Right ventricle myocardium inferior (tissue), 1 donor: ENCODE measurements at places on chromosomes 5 and 9. TPM values are rescaled to one million over a fixed set of nuclear protein-coding genes. Genes with fewer than 3 reads are reported as not detected.

Gene SPINK7
- not detected for total RNA-seq

Gene FOXD4L4
- not detected for total RNA-seq

Gene LHX2
- not detected for total RNA-seq

Gene RLN2
- not detected for total RNA-seq

Gene SLC36A3
- not detected for total RNA-seq

Gene NUDT2
- 19.7 TPM for total RNA-seq

Gene SLC25A2
- total RNA-seq, result not detected

Gene PPP2R2B
- total RNA-seq, result 0.43 TPM

Gene IL13
- total RNA-seq, result not detected

Gene ADAMTS13
- total RNA-seq, result 3.6 TPM

Gene ZDHHC11
- 38.0 TPM for total RNA-seq

Gene ANKRD18A
- total RNA-seq, result 2.9 TPM

Gene OR1Q1
- total RNA-seq, result not detected

Gene OR1L1
- total RNA-seq, result not detected

Gene SLC6A3
- not detected for total RNA-seq

Gene WDR36
- 14.6 TPM for total RNA-seq

Gene MARCOL
- not detected for total RNA-seq

Gene ZNF484
- total RNA-seq, result 4.3 TPM

Gene SLC6A7
- total RNA-seq, result not detected

Gene RFK
- 23.9 TPM for total RNA-seq

Gene SLC9A3
- total RNA-seq, result 1.1 TPM

Gene RLN1
- 0.43 TPM for total RNA-seq

Gene LEAP2
- total RNA-seq, result 1.1 TPM

Gene PTGES
- total RNA-seq, result 4.8 TPM

Gene JAKMIP2
- 0.16 TPM for total RNA-seq

Gene MEIKIN
- total RNA-seq, result not detected

Gene SLC1A3
- 95.4 TPM for total RNA-seq

Gene PCDH12
- total RNA-seq, result 10.4 TPM

Gene C9orf85
- total RNA-seq, result 9.4 TPM

Gene DHX29
- total RNA-seq, result 19.8 TPM

Gene SH3GL2
- 0.51 TPM for total RNA-seq

Gene TAS2R1
- total RNA-seq, result not detected

Gene FAM153A
- 1.4 TPM for total RNA-seq

Gene RFESD
- total RNA-seq, result 3.0 TPM

Gene RNF183
- not detected for total RNA-seq
